ENCODE measurements at places on chromosomes 7 and 10. TPM values are rescaled to one million over a fixed set of nuclear protein-coding genes. Genes with fewer than 3 reads are reported as not detected.

The TMEM229A gene
- total RNA-seq: not detected

The SPDYE5 gene
- total RNA-seq: not detected

The HMX2 gene
- total RNA-seq: not detected

The COG5 gene
- 54.0 TPM for total RNA-seq

GRCh38 chr7:3710531-3710930 is 409.5 kb downstream of the SDK1 start:
- no peak for DNase-seq

DNA sequence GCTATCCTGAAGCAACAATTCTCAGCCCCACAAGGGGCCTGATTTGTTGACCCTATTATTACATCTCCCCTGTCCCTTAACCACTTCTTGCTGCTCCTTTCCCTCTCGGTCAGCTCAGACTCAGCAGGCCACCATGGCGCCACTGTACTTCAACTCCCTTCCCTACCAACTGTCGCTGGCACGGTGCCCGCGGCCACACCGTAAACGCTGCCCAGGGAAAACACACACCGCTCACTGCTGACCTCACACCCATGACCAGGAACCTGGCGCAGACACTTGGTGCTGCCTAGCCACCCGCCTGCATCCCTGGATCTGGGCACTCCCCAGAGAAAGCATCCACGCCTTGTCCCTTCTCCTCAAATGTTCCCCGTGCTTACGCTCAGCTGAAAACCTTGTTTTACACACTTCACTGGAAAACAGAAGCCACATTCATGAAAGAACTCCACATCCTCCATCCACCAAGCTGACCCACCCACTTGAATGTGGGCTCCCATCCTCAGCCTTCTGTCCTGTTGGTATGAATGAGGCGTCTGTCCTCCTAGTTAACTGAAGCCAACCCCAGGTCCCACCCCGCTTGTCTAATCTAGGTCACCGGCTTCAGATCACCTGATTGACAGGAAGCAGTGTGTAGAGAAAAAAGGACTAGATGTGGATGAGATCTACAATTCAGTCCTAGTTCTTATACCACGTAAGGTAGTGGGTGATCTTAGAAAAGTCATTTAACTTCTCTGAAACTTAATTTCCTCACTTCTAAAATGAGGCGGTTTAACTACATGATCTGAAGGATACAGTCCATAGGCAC is 28.5 kb upstream of the CRYGN start:
- no peak for DNase-seq

- peak; percentile 76 for DNase-seq
Observed at GRCh38 chr10:76303682-76304316, 872.4 kb downstream of the LRMDA start.

GRCh38 chr7:157991351-157991750 is 596.3 kb downstream of the PTPRN2 start:
- no peak for DNase-seq

GRCh38 chr7:751826-752225 is 24.7 kb upstream of the PRKAR1B start:
- no peak for DNase-seq

- DNase-seq: no peak
Observed at GRCh38 chr7:149292462-149292823, 30.4 kb downstream of the ZNF783 start.

- peak; percentile 46 for DNase-seq
Observed at GRCh38 chr10:124741922-124742412, 2.2 kb downstream of the FAM53B start.

- no peak for DNase-seq
Observed at GRCh38 chr7:147053746-147054145, 937.1 kb downstream of the CNTNAP2 start.

- no peak for DNase-seq
Observed at GRCh38 chr7:128454808-128455542, 703 bp upstream of the HILPDA start.

Data from left ventricle myocardium superior (tissue), 1 donor.